H9 (cell line): ENCODE measurements at places on chromosomes 16 and 17. TPM values are rescaled to one million over a fixed set of nuclear protein-coding genes. Genes with fewer than 3 reads are reported as not detected.
A peak's percentile ranks its signal among the peaks of the same experiment; 100 is the strongest.

- peaks cover 3% of the 10 kb centered on the region; the same call in 1 of the 2 replicates for H3K36me3 ChIP-seq
- no peaks in the 10 kb centered on the region for H3K27me3 ChIP-seq
- no peak overlapping the region for H3K27ac ChIP-seq
- H3K4me1 ChIP-seq = no peaks in the 10 kb centered on the region
These were observed 6.4 kb downstream of the CYB561 start for GRCh38 chr17:63439687-63440086.

- no peak overlapping the region for H3K27ac ChIP-seq
- no peaks in the 10 kb centered on the region for H3K27me3 ChIP-seq
- no peaks in the 10 kb centered on the region for H3K4me1 ChIP-seq
- DNase-seq = peak; percentile 11
These were observed 23.3 kb upstream of the CCL1 start for GRCh38 chr17:34386343-34386696.

DNA sequence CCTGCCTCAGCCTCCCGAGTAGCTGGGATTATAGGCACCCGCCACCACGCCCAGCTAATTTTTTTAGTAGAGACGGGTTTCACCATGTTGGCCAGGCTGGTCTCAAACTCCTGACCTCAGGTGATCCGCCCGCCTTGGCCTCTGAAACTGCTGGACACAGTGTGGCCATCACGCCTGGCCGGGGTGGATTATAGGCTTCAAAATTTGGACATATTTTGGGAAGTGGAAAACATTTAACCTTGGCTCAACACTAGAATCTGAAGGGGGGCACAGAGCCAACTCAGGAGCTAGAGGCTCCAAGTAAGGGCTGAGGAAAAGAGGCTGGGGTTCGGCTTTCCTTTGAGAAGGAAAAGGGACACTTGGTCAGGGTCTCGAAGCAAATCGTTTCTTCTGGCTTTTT is 2.2 kb upstream of the CDK5R1 start:
- peaks cover 10% of the 10 kb centered on the region; the same call in 1 of the 2 replicates for H3K4me1 ChIP-seq
- no peak overlapping the region for H3K4me3 ChIP-seq
- no peak overlapping the region for H3K27ac ChIP-seq
- peaks cover 45% of the 10 kb centered on the region for H3K36me3 ChIP-seq
- DNase-seq = no peak

DNA sequence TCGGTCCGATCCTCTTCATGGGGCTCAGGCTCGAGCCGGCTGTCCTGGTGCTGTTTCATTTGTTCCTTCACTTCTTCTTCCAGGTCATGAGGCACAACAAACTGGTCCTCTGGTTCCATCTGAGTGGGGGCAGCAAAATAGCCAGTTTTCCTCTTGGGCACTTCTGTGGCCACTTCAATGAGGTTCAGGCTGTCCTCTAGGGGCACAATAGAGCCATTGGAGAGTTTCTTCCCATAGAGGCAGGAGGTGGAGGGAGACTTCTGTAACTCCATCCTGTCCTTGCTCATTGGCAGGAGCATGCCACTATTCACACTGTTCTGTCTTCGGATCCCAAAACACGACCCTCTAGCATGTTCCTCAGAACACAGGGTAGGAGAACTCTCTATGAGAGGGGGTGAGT is 22.9 kb downstream of the MARVELD3 start:
- no peaks in the 10 kb centered on the region for H3K4me1 ChIP-seq
- no peak overlapping the region for H3K4me3 ChIP-seq
- DNase-seq = no peak
- H3K36me3 ChIP-seq = peaks cover 7% of the 10 kb centered on the region; the same call in 2 of the 3 replicates

DNA sequence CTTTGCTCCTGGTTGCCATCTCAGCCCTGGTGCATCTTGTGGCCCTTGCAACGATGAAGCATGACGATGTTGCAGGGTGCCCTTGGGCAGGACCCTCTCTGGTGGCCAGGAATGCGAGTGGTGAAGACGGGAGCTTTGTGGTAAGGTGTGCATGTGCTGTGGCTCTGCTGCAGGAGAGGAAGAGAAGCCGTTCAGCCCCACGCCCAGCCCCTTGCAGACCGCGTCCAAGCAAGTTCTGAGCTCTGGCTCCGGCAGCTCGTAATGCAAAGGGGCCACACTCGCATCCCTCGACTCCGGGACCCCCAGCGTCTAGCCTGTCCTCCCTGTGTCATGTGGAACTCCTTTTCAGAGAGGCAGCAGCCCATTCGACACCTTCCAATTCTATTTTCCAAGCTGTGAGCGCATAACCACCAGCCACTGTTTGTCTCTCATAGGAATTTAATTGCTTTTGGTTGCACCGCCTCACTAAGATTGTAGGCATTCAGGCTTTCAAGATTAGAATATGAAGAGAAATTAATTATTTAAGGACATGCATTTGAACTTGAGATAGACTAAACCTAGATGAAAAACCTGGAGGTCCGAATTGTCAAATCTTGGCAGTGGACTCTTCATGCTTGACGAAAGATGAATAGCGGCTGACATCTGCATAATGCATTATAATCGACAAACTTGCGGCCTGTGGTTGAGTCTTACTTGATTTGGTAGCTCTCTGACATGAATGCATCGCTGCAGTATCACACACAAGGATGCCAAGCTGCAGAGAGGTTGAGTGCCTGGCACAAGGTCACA is 21.1 kb upstream of the KCNG4 start:
- no peaks in the 10 kb centered on the region for H3K27me3 ChIP-seq
- no peaks in the 10 kb centered on the region for H3K4me1 ChIP-seq
- H3K4me3 ChIP-seq = no peak overlapping the region
- no peak for DNase-seq

DNA sequence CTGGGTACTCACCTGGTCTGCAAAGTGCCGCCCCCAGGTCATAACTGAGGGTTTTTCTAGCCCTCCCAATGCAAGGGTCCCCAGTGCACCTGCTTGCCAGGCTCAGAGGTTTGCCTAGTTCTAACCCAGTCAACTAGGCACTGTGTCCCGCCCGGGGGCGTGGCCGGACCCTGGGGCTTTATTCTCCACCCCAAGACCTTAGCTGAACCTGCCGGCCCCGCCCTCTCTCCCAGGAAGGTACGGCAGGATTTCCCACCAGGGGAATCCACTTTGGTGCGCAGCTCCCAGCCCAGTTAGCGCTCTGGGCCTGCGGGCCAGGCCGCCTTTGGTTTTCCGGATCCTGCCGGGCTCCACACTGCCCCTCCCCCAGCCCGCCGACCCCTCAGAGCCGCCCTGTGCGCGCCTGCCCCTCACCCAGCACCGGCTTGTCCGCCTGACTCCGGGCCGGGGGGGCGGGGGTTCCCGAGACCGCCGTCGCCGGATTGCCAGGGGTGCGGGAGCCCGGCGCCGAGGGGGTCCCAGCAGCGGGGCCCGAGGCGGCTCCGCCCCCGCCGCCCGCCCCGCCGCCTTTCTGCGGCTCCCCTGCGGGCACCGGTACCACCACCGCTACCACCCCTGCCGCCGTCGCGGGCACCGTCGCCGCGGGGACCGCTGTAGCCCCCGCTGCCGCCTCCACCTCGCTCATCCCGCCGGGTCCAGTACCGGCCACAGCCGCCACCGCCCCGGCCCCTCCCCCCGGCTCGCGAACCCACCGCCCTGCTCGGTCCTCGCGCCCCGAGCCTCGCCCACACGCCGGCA is 424 bp downstream of the YBX2 start:
- H3K4me1 ChIP-seq = peaks cover 4% of the 10 kb centered on the region; the same call in 1 of the 2 replicates
- no peaks in the 10 kb centered on the region for H3K36me3 ChIP-seq
- no peak overlapping the region for H3K27ac ChIP-seq

- no peaks in the 10 kb centered on the region for H3K27me3 ChIP-seq
- no peak overlapping the region for H3K27ac ChIP-seq
- H3K36me3 ChIP-seq = peaks cover 2% of the 10 kb centered on the region; the same call in 1 of the 2 replicates
- no peak for DNase-seq
These were observed 2.0 kb upstream of the GLG1 start for GRCh38 chr16:74608944-74609343.

- H3K4me1 ChIP-seq = peaks cover 4% of the 10 kb centered on the region; the same call in 1 of the 2 replicates
- H3K27ac ChIP-seq = no peak overlapping the region
- no peaks in the 10 kb centered on the region for H3K27me3 ChIP-seq
- peak; percentile 72 for DNase-seq
These were observed 19.0 kb downstream of the C16orf96 start for GRCh38 chr16:4574919-4575705.

GRCh38 chr17:69445132-69445531 is 30.6 kb downstream of the MAP2K6 start:
- no peaks in the 10 kb centered on the region; the same call in 2 of the 3 replicates for H3K36me3 ChIP-seq
- H3K4me3 ChIP-seq = no peak overlapping the region
- DNase-seq = no peak

DNA sequence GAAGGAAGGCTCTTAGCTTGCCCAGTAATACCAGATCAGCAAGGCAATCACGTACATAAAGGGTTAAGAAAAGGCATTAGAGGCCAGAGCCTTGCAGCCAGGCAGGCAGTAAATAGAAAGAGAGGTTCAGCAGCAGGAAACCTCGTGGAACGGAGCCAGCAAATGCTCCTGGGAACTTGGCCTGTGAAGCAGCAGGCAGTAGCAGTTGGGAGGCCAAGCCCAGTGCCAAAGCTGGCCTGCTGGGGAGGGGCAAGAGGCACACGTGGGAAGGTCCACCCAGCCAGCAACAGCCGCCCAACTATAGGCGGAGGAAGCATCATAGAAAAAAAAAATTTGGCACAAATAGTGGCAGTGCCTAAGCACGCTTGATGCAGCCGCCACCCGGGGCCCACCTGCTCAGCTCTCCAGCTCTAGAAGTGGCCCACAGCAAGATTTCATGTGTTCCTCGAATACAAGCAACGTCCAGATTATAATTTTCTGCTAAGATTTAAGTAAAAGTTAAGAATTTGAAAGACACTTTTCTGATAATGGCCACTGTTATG is 2339.5 kb downstream of the TP53TG3F start:
- no peaks in the 10 kb centered on the region for H3K4me1 ChIP-seq
- H3K4me3 ChIP-seq = no peak overlapping the region
- H3K36me3 ChIP-seq = peaks cover 5% of the 10 kb centered on the region
- H3K27me3 ChIP-seq = no peaks in the 10 kb centered on the region
- DNase-seq = no peak

DNA sequence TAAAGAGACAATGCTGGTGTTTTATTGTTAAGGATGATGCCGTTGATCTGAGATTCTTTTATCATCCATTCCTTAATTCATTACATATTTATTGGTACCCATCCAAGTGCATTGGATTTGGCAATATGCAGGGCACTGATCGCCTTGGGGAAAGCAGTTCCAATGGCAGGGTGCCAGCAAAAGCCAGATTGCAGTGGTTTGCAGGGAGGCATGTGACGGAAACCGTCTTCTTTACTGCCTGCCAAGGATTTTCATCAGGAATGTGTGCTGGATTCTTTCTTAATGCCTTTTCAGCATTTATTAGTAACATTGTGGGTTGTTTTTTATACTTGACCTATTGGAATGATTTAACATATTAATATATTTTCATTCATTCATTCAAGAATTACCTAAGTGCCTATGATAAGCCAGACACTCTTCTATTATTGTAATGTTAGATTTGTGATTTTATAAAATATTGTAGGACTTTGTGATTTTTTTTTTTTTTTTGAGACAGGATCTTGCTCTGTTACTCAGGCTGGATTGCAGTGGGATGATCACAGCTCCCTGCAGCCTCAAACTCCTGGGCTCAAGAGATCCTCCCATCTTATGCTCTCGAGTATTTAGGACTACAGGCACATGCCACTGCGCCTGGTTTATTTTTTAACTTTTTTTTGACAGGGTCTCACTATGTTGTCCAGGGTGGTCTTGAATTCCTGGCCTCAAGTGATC is 93.4 kb upstream of the TNRC6A start:
- H3K4me3 ChIP-seq = no peak overlapping the region
- H3K27me3 ChIP-seq = no peaks in the 10 kb centered on the region
- H3K36me3 ChIP-seq = no peaks in the 10 kb centered on the region
- DNase-seq = no peak
- H3K27ac ChIP-seq = no peak overlapping the region

- no peak overlapping the region for H3K27ac ChIP-seq
- H3K4me3 ChIP-seq = no peak overlapping the region
- no peaks in the 10 kb centered on the region; the same call in 1 of the 2 replicates for H3K27me3 ChIP-seq
- H3K4me1 ChIP-seq = no peaks in the 10 kb centered on the region; the same call in 1 of the 2 replicates
- no peak for DNase-seq
- H3K36me3 ChIP-seq = no peaks in the 10 kb centered on the region
These were observed 5.9 kb downstream of the CYB561 start for GRCh38 chr17:63440127-63440769.

KRT28 gene
- total RNA-seq = not detected in 2 replicates

TVP23A gene
- total RNA-seq = 3.0 and 3.1 TPM in 2 replicates

PRAC2 gene
- total RNA-seq = not detected in 2 replicates

SMG1 gene
- total RNA-seq = 75.7 and 96.4 TPM in 2 replicates

ZNF385C gene
- total RNA-seq = 2.8 and 3.1 TPM in 2 replicates

TEDC2 gene
- 40.7 and 45.4 TPM in 2 replicates for total RNA-seq

TMEM88 gene
- 8.9 and 11.3 TPM in 2 replicates for total RNA-seq

CD300LF gene
- not detected in 2 replicates for total RNA-seq
